ENCODE measurements at places on chromosomes 11 and 22. TPM values are rescaled to one million over a fixed set of nuclear protein-coding genes. Genes with fewer than 3 reads are reported as not detected.

The P2RX6 gene
- 0.76 TPM for total RNA-seq

The OR8I2 gene
- total RNA-seq: not detected

The HBD gene
- not detected for total RNA-seq

The PLAAT5 gene
- total RNA-seq: not detected

The UPK3A gene
- not detected for total RNA-seq

The APLNR gene
- not detected for total RNA-seq

The ACR gene
- 7.9 TPM for total RNA-seq

The OR4C16 gene
- not detected for total RNA-seq

The YPEL1 gene
- total RNA-seq: 13.7 TPM

The SLC5A12 gene
- not detected for total RNA-seq

The TMEM45B gene
- 0.29 TPM for total RNA-seq

The GAB4 gene
- not detected for total RNA-seq

The TMEM191C gene
- total RNA-seq: 0.79 TPM

The BAIAP2L2 gene
- 0.59 TPM for total RNA-seq

The TRIM29 gene
- total RNA-seq: 5.9 TPM

The NLRX1 gene
- total RNA-seq: 18.4 TPM

The PANX2 gene
- total RNA-seq: not detected

All from uterus (tissue), 4 donors.